Fibroblast of pulmonary artery (primary cell): ENCODE measurements at places on chromosomes 4 and X.
A peak's percentile ranks its signal among the peaks of the same experiment; 100 is the strongest.

GRCh38 chr4:121658125-121658524 is 38.7 kb downstream of the ANXA5 start:
- DNase-seq, result no peak

DNA sequence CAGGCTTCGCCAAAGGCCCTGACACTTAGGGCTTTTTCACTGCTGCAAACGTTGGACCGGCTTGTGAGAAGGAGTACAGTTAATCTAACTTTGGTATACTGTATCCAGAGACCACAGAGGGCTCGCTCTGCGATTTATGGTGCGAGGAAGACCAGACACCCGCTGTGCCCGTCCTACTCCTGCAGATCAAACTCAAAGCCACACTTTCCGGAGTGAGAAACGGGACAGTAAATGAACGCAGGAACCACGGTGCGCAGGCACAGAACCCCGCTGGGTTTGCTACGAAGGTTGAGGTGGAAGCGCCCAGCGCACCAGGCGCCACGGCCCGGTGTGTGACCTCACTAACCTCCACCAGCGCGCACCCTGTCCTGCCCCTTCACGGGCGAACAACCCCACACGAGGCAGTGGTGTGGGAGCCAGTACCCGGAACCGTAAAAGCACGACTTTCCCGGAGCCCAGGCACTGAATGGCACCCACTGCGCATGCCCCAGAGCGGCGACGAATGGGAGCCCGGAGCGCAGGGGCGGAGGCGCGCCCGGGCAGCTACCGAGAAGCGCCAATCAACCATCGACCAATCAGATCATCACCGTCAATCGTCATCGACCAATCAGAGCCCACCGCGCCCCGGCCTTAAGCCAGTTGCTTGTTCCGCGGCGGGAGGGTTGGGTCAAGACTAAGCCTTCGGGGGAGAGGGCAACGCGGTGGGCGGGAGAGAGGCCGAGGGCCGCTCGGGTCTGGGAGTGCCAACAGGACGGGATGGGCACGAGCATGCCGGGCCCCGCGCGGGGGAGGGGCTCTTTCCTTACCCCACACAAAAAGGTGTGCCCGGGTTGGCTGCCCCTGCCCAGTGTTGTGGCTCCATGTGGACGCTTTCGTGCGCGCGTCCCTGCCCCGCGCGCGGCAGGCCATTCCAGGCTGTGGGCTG is 21.3 kb upstream of the WDR45 start:
- DNase-seq, result peak; percentile 93

GRCh38 chr4:992297-993110 is 700 bp downstream of the SLC26A1 start:
- no peak for DNase-seq

GRCh38 chr4:6197433-6198174 is 2.7 kb downstream of the JAKMIP1 start:
- no peak for DNase-seq

DNA sequence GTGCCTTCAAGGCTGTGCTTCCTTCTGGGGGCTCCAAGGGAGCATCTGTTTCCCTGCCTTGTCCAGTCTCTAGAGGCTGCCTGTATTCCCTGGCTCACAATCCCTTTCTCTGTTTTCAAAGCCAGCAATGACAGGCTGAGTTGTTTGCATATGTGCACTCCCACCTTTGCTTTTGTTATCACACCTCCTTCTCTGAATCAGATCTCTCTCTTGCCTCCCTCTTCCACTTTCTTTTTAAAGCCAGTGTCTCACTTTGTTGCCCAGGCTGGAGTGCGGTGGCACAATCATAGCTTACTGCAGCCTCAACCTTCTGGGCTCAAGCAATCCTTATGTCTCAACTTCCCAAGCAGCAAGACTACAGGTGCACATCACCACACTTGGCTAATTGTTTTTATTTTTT is 37.1 kb upstream of the LEF1 start:
- DNase-seq, result no peak

GRCh38 chrX:101682723-101683122 is 23.1 kb upstream of the ARMCX2 start:
- DNase-seq, result peak; percentile 0

DNA sequence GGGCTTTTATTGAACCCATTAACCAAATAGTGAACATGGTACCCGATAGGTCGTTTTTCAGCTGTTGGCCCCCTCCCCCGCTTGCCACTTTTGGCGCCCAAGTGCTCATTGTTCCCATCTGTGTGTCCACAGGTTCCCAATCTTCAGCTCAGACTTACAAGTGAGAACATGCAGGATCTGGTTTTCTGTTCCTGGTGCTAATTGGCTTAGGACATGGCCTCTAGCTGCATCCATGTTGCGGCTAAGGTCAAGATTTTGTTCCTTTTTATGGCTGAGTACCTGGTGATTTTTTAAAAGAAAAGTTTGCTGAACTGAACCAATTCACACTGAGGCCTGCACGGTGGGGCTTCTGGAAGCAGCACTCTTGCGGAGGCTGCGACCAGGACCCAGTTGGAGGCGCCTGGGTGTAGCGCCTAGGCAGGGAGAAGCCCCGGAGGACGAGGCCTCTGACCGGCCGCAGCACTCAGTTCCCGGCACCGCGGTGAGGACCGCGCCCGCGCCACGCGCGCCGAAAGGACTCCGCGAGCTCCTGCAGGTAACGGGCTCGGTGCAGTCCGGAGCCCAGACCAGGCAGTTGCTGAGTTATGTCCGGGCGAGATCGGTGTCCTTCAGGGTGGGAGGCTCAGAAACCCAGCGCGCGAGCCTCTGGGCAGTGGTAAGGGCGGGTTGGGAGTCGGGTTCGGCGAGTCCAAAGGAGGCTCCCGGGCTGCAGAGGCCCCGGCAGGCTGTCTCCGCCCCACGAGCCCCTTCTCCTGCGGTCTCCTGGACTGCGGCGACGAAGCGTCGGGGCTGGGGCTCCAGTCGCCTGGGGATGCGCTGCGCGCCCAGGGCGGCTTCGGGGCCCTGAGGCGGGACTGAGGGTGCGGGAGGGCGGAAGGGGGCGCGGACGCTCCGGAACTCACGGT is 15.8 kb upstream of the SLC25A4 start:
- DNase-seq, result peak; percentile 26

GRCh38 chr4:62004881-62005280 is 804.8 kb downstream of the ADGRL3 start:
- DNase-seq, result no peak

- DNase-seq, result peak; percentile 99
Measured at GRCh38 chr4:40672528-40673522, 43.2 kb upstream of the RBM47 start.

- DNase-seq, result no peak
Measured at GRCh38 chrX:78366576-78366975, 39.2 kb upstream of the CYSLTR1 start.

- no peak for DNase-seq
Measured at GRCh38 chr4:112340023-112340422, 42.9 kb downstream of the ALPK1 start.

DNA sequence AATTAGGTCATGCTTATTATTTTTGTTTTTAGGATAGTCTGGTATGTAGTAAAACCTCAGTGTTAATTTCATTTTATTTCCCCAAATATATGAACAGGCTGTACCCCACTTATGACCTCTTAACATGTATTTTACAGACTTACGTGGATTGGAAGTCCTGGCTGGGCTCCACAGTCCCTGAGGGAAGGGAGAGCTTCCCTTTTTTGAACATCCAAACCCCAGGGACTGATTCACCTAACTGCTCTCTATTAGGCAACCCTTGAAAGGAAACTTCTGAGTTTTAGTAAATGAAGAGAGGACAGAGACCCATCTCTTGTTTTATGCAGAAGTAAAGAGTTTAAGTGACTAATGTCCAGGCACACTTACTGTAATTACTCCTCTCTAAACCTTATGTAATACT is 233.1 kb upstream of the SPRY1 start:
- no peak for DNase-seq

- no peak for DNase-seq
Measured at GRCh38 chrX:23494741-23495140, 160.1 kb downstream of the PTCHD1 start.

DNA sequence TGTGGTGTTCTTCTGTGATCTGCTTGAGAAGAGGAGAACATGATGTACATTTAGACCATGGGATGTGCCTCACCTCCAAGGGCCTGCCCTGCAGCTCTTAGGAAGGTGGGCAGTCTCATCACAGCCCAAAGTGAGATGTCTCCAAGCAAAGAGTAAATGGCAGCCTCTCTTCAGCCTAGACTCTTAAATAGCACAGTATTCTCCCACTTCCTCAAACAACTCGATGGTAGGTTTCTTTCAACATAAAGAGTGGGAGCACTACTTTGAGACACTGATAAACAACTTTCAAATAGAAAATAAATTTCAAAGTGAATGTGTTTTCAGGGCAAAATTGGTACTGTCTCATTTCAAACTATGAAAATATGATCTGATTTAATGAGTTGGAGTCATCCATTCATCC is 35.2 kb downstream of the EDNRA start:
- DNase-seq, result no peak

DNA sequence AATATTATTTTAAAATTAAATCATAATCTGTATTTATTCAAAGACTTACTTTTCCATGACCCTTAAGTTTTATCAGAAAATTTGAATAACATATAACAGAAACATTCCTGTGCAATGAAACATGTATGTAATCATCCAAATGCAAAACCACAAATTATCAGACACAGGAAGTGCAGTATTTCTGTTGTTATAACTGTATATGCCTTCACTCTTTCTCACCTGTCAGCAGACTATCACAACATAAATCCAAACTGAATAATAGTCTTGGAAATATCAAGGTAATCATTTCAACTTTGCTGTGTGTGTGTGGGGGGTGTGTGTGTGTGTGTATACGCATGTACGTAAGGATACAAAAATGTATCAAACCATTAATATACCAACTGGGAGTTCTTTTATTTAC is 285.9 kb downstream of the SLC7A11 start:
- DNase-seq, result peak; percentile 41

DNA sequence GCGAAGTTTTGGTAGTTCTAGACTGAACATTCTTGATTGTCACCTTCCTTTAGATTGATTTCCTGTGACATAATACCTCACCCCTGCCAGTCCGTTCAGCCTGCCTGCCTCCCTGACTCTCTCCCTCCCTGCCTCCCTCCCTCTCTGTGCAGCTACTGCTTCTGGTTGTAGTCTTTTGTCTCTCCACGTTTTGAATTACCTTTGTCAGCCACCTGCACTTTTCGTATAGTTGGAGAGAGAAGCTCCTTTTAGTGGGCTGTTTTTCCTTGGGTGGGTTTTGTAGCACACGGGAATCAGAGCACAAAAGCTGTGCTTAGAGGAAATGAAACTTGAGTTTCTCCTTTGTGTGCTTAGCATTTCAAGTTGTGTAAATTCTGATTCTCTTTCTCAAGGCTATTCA is 32.6 kb upstream of the MSMO1 start:
- DNase-seq, result no peak

GRCh38 chr4:104465201-104465600 is 29.5 kb downstream of the CXXC4 start:
- DNase-seq, result peak; percentile 67

- DNase-seq, result peak; percentile 3
Measured at GRCh38 chr4:136369073-136369472, 1163.2 kb downstream of the PCDH18 start.

DNA sequence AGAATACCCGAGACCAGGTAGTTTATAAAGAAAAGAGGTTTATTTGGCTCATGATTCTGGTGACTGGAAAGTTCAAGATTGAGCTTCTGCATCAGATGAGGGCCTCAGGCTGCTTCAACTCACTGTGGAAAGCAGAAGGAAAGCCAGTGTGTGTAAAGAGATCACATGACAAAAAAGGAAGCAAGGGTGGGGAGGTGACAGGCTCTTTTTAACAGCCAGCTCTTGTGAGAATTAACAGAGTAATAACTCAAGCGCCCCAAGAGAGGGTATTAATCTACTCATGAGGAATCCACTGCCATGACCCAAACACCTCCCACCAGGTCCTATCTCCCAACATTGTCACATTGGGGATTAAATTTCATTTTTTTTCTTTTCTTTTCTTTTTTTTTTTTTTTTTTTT is 6.3 kb upstream of the YIPF6 start:
- no peak for DNase-seq

- no peak for DNase-seq
Measured at GRCh38 chrX:139766545-139766983, 58.6 kb upstream of the MCF2 start.

GRCh38 chr4:15716115-15716514 is 13.2 kb downstream of the BST1 start:
- DNase-seq, result no peak

DNA sequence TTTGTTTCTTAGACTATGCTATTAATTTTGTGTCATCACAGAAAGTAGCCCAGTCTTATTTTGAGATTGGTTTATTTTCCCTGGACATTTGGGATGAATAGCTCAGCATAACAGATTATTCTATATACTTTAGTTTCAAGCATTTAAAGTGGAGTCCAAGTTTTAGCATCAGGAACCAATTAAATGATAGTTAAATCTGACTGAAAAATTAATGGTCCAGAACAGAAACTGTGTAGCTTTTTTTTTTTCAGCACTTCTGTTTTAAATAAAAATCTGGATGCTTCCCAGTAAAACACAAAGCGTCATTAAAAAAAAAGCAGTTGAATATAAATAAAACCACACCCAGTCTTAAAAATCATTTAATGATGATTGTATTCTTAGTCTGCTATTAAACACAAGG is 59.4 kb upstream of the PITX2 start:
- no peak for DNase-seq

DNA sequence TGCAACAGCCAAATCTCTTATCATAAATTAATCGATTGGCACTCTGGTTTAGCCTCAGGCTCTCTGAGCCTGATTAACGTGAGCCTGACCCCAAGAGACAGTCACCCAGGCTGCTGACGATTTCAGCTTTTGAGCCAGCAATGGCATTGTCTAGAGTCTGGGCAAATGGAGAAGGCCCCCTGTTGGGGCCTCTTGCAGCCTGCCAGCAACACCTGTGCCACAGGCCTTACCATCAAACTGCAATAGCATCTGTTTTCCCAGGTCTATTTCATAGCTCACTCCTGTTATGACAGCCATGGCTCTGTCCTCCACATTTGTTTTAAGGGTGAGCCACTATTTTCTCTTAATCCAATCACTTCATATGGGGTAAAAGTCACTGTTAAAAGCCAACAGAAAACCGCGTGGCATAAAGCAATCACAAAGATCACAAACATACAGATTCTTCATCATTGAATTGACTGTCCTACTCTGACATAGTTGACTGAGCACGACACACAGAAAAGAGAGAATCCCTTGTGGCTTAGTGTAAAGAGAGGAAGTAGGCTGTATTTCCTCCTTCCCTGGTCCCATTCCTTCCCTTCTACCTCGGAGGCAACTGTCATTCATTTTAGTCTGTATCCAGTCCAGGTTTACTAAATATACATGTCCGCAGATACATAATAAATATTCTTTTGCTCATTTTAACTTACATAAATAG is 47.8 kb downstream of the SLC9A7 start:
- no peak for DNase-seq

DNA sequence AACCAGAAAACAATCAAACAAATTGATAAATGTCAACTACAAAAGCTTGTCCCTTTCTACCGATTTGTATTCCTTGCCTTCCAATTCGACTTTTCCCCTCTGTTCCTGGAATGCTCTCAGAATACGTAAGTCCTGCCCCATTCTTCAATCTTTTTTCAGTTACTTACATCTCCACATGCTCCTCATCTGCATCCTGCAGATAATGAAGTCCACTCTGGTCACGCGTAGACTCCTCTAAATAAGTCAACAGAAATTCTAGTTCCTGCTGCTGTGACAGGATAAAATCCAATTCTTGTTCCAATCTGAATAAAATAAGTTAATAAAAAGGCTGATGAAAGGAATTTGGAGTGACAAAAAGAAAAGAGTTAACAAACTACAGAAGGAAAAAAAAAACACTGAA is 34.4 kb upstream of the RBM41 start:
- DNase-seq, result no peak
